ENCODE measurements at places on chromosomes 5 and 9.

DNA sequence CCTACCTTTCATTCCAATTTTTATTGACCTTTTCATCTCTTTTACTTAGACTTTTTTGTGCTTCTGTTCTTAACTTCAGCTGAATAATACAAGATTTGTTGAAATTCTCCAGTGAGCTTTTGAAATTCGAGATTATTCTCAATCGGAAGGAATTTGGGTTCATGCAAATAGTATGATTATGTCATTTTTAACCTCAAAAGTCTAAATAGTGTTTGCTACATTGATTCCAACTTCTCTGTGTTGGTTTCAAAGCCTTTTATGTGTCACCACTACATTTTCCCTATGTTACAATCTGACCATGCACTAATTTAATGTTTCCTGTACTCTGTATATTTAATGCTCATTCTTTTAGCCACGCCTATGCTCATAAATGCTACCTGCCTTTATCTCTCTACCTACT lies 44.1 kb downstream of the VPS13A start:
- no peak for DNase-seq

DNA sequence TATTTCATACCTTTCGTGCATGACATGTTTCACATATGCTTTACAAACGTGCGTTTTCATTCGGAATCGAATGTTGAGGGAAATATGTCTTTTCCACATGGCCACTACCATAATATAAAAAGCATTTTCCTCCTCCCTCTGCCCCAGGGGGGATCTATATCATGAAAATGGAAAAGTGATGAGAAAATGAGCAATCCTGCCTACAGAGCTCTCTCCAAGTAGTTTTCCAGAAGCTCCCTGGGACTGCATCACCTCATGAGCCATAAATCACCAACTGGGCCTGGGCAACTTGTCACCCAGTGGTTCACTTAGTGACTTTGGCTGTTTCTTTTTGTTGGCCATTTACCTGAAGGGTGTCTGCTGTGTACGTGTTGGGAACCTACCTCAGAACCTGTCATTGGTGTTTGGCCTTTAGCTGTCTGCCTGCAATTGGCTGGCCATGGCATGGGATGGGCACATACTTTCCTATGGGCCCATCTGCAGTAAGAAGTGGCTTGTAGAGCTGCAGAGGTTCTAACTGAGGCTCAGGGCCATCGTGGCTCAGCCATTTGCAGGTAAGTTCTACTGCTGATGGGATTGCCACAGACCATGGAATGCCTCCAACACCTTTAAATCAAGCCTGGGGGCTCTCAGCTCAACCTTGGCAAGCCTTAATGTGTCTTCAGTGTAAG lies 9.5 kb upstream of the TIFAB start:
- DNase-seq: no peak

- DNase-seq: no peak
Observed at GRCh38 chr5:54876-55569, 36.9 kb upstream of the PLEKHG4B start.

GRCh38 chr5:117230375-117230774 lies 655.8 kb upstream of the SEMA6A start:
- DNase-seq: no peak

GRCh38 chr9:2024888-2025782 lies 10.0 kb downstream of the SMARCA2 start:
- no peak for DNase-seq
